GM13977 (cell line): ENCODE measurements at places on chromosomes 2 and 18.

DNA sequence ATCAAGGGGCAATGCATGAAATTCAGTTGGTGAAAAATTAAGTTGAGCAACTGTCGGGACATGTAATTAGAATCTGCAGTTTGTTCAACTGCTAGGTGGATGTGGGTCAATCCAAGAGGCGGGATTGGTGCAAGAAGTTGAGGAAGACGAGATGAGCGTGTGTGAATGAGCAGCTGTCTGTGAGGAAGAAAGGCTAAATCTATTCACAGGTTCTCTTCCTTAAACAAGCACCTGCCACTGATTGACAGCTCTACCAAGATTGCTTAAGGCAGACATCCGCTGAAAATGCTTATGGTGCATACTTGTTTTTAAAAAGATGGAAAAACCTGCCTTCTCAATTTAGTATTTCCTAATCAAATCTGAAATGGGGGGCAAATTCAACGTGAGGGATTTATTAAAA, 323.4 kb upstream of the THUMPD2 start:
- no peak for DNase-seq

DNA sequence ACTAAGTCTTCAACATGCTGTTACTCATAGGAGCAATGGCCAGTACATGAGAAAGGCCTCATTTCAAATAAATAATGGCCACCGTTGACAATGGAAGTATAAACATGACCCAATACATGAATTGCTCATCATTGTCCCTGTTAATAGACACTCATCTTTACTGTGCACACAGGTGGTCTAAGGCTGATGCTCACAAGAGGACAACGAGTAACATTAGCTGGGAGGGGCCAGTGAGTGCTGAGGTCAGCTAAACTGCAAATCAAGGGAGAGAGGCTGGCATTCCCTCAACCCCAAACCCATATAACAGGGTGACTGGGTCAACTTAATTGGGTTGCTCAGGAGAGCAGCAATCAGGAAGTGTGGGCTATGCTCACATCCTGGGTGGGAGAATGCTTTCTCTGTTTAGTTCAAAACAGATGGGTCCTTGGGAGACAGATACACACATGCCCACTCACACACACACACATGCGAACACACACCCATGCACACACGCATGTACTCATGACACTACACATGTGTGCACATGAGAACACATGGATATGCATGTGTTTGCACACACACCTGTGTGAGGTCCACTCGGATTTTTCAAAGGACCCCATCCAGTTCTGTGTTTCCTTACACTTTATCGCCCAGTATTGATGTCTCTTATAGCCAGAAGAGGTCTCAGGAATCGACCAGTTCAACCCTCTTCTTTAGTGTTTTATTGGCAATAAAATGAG, 172.0 kb downstream of the INHBB start:
- no peak for DNase-seq

DNA sequence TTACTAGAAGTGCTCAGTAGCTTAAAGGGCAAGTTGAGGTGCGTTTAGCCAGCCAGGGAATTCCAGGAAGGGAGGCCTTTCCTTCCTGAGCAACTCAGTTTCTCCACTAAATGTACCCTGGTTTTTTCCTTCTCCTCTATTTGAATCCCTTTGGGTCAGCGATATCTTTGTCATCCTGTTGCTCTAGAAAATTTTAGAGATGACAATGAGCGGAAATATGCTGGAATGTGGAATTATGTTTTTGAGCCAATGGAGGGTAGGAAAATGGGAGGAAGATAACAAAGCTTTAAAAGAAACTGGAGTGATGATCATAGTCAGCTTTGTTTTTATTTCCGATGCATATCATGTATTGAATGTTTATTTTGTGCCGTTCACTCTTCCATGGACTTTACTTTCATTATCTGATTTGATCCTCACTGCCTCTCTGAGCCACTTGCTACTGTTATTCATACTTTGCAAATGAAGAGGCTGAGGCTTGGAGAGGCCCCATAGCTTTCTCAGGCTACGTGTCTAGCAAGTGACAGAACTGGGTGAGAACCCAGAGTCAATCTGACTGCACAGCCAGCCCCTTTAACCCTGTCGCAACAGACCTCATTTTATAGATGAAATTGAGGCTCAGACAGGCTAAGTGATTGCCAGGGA, 67.3 kb downstream of the NTSR2 start:
- no peak for DNase-seq

GRCh38 chr2:16162491-16163040, 222.2 kb downstream of the MYCN start:
- no peak for DNase-seq

DNA sequence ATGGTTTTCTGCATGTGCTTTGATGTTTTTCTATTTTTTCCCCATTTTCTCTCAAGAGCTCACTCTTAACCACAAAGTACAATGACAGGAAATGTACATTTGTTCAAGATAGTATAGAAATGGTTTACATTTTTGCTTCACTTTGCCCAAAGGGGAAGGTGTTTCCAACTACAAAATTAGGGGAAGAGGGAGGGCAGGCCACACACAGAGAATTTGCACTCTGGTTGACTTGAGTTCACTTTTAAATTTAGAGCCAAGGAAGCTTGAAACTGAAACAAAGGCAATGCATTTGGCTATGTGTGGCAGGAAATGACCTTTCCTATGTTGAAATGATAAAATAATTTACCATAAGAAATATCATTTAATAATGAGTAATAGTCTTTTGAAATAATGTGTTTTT, 19.1 kb upstream of the VIT start:
- DNase-seq, result no peak
